ENCODE measurements at places on chromosomes 16 and 17. TPM values are rescaled to one million over a fixed set of nuclear protein-coding genes. Genes with fewer than 3 reads are reported as not detected.

GRCh38 chr17:47605011-47605410 lies 44.7 kb upstream of the KPNB1 start:
- no peak for DNase-seq

DNA sequence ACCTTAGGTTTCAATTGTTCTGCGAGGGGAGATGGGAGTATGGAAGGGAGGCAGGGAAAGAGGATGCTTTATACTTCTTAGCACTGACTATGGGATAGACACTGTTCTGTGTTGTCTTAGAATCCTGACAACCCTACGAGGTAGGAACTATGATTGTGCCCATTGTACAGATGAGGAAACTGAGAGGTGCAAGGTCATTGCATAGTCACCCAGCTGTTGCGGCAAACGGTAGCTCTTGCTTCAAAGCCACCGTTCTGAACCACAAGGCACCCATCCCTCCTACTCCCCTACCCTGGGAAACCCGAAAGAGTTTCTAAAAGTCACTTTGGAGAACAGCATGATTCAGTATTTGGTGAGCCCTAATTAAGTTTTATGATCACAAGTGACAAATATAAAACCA lies 7.5 kb downstream of the CCDC40 start:
- no peak for DNase-seq

Gene TMEM92
- not detected for total RNA-seq

GRCh38 chr17:4850246-4850645 lies 17.1 kb downstream of the MINK1 start:
- DNase-seq: no peak

Gene MARCHF10
- total RNA-seq: not detected
